ENCODE measurements at places on chromosomes 7 and 10. TPM values are rescaled to one million over a fixed set of nuclear protein-coding genes. Genes with fewer than 3 reads are reported as not detected.

The HOXA11 gene
- total RNA-seq = not detected

The SPDYE16 gene
- 0.42 TPM for total RNA-seq

The AGMO gene
- total RNA-seq = not detected

The LBX1 gene
- total RNA-seq = not detected

The CELF2 gene
- 154 TPM for total RNA-seq

All from CD8-positive, alpha-beta memory T cell (primary cell).